ENCODE measurements at places on chromosomes 16 and 17.
A peak's percentile ranks its signal among the peaks of the same experiment; 100 is the strongest.

- no peak for DNase-seq
Observed at GRCh38 chr16:24977678-24978075, 37.5 kb downstream of the ARHGAP17 start.

GRCh38 chr17:38750044-38750311 is 1.8 kb upstream of the PCGF2 start:
- no peak for DNase-seq

DNA sequence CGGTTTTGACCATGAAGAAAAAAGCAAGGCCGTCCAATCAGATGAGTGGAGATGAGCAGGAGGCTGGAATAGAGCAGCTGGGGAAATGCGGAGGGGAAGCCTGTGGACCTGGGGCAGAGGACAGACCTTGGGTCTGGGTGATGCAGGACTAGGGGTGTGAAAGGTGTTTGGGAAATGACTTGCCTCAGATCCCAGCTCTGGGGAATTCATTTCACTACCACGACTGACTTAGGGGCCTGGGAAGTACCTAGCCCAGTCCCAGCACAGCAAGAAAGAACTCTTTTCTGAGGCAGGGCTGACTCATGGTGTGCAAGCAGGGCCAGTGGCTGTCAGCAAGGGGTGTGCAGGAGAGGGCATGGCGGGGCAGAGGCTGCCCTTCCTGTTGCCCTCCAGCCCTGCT is 14.8 kb downstream of the DNAI2 start:
- DNase-seq: no peak

DNA sequence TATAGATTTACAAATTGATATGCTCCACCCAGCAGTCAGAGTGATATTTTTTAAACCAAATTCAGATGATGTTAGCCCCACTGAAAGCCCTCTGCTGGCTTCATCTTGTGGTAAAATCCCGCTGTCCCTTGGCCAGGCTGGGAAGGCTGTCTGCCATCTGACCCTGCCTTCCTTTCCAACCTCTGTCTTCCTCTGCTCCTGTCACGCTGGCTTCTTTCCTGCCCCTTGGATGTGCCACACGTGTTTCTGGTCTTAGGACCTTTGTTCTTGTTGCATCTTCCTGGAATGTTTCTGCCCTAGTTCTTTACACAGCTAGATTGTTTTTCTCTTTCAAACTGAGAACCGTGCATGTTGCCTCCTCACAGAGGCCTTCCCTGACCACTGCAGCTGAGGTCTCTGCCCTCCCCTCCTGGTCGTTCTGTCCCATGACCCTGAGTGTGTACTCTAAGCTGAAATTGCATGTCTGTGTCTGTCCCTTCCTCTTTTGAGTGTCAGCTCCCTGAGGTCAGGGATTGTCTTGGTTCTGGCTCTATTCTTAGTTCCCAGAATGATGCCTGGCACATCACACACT is 11.4 kb downstream of the NT5M start:
- no peak for DNase-seq

- no peak for DNase-seq
Observed at GRCh38 chr16:69651217-69651616, 75.1 kb downstream of the NQO1 start.

- no peak for DNase-seq
Observed at GRCh38 chr17:42681976-42682721, at the start of gene CNTNAP1. Gene CNTNAP1 (plus strand): TSS chr17:42682531. CDS start chr17:42682830, 299 bp downstream.

DNA sequence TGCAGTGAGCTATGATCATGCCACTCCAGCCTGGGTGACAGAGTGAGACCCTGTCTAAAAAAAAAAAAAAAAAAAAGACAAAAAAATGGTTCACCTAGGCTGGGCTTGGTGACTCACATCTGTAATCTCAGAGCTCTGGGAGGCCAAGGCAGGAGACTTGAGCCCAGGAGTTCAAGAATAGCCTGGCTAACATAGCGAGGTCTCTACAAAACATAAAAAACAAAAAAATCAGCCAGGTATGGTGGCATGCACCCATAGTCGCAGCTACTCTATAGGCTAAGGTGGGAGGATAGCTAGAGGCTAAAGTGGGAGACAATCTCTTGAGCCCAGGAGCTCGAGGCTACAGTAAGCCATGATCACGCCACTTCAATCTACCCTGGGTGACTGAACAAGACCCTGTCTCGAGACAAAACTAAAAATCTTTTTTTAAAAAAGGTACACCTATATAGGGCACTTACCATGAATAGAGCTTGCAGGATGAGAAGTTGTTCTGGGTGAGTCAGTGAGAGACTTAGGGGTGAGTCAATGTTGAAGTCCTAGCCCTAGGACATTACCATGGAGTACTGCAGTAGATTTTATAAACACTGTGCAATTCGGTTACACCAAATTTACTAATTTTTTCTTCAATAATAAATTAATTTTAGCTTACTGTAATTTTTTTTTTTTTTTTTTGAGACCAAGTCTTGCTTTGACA is 19.0 kb downstream of the USP32 start:
- DNase-seq: no peak

DNA sequence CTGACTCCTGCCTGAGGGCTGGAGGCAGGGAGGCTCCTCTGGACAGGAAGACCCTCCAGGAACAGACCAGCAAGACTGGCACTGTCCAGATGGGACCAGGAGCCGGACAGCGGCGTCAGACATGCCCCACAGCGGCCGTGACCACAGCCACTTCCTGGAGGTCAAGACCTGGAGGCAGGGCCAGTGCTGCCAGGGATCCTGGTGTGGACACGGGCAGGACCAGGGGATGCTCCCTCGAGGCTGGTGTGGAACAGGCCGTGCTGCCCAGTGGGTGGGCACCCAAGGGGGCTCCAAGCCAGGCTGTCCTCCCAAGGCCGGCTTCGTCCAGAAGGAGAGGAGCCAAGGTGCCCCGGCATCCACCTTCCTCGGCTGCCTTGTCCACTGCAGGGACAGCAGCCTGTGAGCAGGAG is 4.5 kb upstream of the CCDC57 start:
- no peak for DNase-seq

DNA sequence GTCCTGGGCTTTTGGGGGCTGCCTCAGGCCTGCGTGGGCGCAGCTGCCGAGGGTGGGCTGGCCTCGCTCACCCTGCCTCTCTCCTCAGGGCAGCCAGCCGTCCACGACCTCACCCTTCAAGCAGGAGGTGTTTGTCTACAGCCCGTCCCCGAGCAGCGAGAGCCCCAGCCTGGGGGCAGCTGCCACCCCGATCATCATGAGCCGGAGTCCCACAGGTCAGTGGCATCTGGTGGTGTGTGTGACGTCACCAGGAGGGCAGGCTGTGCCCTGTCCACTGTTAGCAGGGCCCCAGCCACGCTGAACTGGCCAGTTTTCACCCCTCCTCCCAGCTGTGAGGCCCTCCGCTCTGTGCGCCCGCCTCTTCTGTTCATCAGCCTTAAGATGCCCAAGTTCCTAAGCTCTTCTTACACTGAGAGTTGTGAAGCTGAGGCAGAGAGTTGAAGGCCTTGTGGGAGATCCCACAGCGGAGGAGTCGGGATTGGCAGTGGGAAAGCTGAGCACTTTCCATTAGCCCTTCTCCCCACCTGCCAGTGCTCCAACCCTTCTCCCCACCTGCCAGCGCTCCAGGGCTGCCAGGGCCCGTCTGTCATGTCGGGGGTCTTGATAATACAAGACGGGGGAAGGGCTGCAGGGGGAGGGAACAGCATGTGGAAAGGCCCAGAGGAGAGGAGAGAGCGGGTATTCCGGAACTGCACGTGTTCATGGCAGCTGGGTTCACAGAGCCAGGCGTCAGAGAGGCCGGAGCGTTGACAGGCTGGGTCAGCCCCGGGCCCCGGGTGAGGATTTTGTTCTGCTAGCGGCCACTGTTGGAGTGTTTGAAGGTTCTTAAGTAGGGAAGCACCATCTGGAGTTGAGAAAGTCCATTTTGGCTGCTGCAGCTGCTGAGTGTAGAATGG is 36.3 kb downstream of the OR1D5 start:
- DNase-seq: no peak

- DNase-seq: peak; percentile 33
Observed at GRCh38 chr17:77535435-77535834, 394.7 kb downstream of the SEC14L1 start.

GRCh38 chr17:34168989-34169388 is 86.1 kb upstream of the CCL2 start:
- no peak for DNase-seq

DNA sequence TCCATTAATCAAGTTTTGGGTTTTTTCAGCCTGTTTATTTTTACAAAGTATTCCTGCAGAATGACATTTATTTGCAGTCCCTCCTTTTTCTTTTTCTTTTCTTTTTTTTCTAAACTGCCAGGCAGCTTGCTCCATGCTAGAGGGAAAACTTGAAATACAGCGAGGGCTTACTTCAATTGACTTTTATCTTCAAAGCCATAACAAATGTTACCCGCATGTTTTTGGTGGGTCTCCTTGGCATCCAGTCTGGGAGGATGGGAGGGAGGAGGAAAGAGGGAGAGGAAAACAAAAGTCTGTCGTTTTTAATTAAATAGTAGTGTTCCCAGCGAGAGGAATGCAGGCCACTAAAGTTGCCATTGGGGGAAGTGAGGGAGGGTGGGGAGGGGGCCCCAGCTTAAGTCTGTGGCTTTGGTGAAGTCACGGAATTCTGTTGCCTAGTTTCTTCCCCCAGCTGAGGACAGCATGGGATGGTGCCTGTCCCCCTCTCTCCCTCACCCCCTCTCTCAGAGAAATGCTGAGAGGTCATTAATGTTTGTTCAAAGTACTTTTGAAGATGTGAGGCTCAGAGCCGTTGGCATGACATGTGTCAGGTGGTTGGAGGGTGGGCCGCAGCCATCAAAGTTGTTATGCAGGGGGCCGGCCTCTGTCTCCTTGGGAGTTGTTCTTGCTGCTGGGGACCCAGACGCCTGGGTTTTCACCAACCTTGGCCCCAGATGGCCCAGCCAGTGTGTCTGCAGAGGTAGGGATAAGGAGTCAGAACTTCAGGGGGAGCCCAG is 2.9 kb downstream of the NKD1 start:
- DNase-seq: no peak

DNA sequence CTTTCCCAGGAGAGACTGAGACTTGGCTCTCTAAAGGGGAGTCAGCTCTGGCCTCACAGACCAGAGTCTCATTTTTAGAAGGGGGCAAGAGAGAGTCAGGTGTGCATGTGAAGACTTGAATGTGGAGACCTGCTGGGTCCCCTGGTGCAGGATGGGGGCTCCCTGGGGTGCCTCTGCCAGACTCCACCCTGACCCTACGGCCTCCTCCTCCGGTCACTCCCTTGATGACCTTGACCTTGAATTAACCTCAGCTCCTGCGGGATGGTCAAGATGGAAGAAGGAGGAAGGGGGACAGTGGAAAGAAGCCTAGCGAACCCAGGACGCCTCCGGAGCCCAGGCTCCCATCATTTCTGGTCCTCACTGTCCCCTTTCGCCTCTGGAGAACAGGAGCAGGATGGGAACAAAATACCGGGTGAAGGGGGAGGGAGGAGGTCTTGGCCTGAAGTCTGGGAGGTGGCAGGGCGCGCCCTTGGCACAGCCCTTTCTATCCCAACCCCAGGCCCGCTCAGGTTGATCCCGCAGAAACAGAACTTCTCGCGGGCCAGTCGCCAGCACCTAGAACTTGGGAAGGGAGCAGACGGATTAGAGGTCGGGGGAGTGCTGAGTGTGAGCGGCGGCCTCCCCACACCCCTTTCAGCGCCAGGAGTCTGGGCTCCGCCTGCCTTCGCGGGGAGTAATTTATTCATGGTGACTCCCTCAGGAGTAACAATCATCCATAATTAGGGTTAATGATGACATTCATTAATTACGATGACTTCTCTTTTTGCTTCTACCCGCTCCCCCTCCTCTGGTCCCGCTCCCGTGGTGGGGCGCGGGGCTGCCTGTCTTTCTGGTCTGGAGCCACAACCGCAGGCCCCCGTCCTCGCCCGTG is 1.6 kb downstream of the STAC2 start:
- DNase-seq: no peak

DNA sequence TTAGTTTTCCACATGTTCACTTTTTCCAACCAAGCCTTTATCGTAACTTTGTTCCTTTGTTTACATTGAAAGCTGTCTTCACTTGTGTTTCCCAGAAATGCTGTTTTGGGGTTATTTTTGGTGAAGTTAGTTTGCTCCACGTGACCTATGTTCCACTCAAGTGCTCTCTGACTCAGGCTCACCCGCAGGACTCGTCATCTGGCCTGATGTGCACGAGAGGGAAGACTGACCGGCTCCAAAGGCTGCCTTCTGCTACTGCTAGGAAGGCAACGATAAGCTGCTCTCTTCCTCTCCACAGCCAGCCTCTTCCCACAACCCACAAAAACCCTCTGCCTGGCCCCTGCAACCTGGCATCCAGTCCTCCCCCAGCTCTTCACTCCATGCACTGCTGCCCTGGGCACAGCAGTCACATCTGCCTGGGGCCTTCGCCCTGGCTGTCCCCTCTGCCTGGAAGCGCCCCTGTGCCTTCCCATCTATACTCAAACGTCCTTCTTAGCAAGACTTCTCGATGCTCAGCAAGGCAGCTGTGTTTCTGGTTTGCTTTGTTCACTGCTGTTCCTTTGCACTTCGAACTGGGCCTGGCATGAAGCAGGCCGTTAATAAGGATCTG is 28.0 kb downstream of the ZCCHC14 start:
- DNase-seq: no peak

DNA sequence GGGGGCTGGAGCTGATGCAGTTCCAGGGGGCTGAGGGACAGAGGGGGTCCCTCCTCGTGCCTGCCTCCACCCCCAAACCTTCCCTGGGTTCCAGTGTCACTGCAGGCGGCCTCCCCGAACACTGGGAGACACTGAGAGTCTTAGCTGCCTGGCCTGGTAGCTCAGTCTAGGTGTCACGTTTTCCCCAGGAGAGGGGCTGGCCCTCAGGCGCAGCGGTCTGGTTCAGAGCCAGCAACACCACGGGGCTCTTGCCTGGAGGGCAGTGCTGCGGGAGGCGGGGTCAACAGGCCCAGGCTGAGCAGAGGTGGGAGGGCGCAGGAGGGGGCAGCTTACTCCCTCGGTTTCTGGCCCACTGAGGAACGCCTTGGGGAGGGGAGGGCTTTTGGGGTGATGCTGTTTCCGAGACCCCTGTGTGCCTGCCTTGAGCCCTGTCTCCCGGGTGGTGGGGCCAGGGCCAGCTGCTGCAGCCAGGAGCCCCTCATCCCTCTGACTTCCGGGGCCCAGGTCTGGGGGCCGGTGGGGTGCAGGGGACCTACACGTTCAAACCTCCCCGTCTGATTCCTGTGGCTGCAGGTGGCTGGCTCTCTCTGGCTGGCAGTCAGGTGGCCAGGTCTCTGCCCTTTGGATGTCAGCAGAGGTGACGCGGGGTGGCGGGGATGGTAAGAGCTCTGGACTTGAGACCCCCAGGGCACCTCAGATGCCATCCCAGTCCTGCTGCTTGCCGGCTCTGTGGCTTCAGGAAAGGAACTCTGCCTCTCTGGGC is 89.3 kb upstream of the GSE1 start:
- no peak for DNase-seq

DNA sequence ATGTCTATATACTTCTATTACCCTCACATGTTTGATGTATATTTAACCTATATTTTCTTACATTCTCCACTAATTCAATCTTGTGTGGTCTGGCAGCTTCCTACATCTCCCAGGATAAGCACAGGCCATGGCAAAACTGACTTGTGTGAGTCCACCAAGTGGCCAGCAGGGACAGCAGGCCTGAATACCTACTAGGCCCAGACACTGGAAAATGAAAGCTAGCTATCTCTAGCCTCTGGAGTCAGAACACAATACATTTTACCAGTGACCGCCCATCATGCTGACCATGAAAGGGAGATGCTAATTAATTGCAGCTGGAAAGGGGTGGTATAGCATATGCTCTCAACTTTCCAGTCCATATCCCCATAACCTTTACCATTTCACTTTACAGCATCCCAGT is 132.3 kb downstream of the PCTP start:
- DNase-seq: no peak

- peak; percentile 48 for DNase-seq
Observed at GRCh38 chr16:30902029-30902972, 5.9 kb downstream of the CTF1 start.

GRCh38 chr17:79952265-79952877 is 83.3 kb downstream of the TBC1D16 start:
- DNase-seq: no peak

All from prostate gland (tissue), 2 donors.